ENCODE measurements at places on chromosomes 12 and 14. TPM values are rescaled to one million over a fixed set of nuclear protein-coding genes. Genes with fewer than 3 reads are reported as not detected.
A peak's percentile ranks its signal among the peaks of the same experiment; 100 is the strongest.

GRCh38 chr12:122048151-122048550, 26.5 kb downstream of the BCL7A start:
- peak; percentile 12 for DNase-seq

DNA sequence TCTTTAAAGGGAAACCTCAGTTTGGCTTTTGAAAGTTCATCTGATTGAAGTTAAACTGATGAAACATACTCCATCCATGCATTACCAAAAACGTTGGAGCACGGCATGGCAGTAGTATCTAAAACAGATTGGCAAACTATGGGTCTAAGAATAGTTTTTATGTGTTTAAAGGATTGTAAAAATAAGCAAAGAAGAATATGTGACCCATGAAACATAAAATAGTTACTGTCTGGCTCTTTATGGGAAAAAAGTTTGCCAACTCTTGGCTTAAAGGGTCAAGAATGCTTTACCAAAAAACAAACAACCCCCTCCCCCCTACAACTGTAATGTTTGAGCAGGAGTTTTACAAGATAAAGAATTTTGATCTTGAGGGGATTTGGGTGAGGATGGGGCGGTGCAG, 32.6 kb downstream of the TRAF3 start:
- no peak for DNase-seq

DNA sequence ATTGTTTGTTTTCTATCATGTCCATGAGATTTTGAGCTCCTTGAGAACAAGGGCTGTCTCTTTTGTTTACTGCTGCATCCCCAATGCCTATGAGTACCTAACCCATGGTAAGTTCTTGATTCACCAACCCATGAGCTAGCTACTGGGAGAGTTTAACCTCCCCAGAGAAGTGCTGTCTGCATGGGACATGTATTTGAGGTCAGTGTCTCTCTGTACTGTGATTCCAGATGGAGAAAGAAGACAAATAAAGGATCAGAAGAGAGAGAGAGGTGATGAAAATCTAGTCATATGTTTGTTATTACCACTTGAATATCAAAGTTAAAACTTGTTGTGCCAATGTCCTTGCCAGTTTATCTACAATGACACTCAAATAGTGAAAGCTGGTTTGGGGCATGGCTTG, 421.8 kb downstream of the BCAT1 start:
- no peak for DNase-seq

DNA sequence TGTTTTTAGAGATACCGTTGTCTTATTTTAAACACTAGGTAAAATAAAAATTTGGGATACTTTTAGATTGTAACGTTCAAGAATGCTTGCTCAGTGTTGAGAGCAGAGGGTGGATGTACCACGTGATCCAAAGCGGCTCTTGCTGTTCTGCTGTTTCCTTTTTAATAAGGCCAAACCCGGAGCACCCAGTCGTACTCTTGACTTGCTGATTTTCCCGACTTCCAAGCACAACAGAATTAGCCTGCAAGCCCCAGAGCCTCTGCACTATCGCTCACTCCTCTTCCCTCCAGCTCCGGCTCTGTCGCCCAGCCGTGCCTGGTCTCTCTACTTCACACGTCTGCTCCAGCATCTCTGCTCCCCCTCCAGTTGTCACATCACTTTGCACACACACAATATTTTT, 77.3 kb downstream of the EMP1 start:
- DNase-seq: no peak

DNA sequence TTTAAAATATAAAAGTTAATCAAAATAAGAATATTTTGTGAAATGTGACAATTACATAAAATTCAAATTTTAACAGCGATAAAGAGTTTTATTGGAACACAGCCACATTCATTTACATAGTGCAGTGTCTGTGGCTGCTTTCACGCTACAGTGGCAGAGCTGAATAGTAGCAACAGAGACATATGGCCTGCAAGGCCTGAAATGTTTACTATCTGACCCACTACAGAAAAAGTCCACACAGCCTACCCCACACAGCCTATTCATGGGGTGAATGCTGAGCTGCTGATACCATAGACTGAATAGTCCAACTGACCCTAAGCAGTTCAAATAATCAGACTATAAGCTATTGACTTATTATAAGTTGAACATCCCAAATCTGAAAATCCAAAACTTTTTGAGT, 13.2 kb downstream of the GNS start:
- DNase-seq: no peak

The ABCC9 gene
- under 0.01 TPM for total RNA-seq

DNA sequence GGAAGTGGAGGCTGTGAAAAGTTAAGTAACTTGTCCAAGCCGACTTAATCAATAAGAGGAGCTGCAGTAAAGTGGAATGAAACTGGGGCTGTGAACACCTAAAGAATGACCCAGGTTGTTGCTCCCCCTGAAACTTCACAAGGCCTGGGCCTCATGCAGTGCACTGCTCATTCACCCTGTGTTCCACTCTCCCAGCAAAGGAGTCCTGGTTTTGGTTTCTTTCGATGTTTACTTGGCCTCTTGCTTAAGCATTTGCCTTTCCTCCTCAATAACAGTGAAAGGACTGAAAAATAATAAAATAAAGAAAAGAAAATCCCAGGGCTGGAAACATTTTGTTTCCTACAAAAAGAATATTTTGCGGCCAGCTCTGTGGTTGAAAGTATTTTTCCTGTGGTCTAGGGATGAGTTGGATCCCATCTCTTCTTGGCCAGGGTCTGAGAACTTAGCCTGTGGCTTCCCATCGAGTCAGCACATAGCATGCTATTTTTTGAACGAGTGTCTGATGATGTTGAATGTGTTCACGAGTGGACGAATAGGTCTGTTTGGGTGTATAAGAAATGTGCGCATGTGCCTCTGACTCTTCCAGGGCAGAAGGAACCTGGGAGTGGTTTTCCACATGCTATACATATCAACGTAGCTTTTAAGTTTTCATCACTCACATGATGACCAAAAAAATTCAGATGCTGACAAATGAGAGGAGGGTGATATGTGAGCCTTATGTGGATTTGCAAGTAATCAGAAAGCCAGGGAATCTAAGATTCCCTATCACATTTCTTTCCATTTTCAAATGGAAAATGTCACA, 349.8 kb downstream of the ZFP36L1 start:
- peak; percentile 91 for DNase-seq

The CLEC1A gene
- 0.12 TPM for total RNA-seq
